ENCODE measurements at places on chromosomes 1 and 21. TPM values are rescaled to one million over a fixed set of nuclear protein-coding genes. Genes with fewer than 3 reads are reported as not detected.

The KLHDC9 gene
- 1.4 TPM for total RNA-seq

The TRIM58 gene
- not detected for total RNA-seq

The CELA3A gene
- 2.2 TPM for total RNA-seq

The KCNH1 gene
- total RNA-seq = 0.03 TPM

The GNAT2 gene
- 0.96 TPM for total RNA-seq

The USP33 gene
- total RNA-seq = 81.5 TPM

The HSF2BP gene
- total RNA-seq = 1.4 TPM

GRCh38 chr1:185681034-185681633 is 53.1 kb upstream of the HMCN1 start:
- DNase-seq = peak; percentile 59

DNA sequence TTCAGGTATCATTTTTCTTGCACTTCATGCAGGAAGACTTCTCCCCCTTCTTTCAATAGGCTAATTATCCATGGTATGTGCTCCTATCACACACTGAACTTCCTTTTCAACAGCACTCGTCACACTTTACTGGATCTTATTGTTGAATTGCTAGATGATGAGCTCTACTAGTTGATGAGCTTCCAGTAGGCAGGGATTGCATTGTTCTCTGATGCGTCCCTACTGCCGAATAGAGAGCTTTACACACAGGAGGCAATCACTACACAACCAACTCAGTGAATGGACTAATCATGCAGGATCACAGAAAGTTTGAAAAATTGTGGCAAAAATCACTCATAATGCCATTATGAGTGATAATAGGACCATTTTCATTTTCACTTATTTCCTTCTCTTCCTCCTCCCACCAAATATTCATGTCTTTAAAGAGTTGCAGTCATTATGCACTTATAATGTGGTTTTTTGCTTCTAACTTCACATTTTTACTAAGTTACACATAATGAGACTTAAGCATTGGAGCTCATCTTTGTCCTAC is 128.1 kb upstream of the ZNF648 start:
- DNase-seq = no peak

DNA sequence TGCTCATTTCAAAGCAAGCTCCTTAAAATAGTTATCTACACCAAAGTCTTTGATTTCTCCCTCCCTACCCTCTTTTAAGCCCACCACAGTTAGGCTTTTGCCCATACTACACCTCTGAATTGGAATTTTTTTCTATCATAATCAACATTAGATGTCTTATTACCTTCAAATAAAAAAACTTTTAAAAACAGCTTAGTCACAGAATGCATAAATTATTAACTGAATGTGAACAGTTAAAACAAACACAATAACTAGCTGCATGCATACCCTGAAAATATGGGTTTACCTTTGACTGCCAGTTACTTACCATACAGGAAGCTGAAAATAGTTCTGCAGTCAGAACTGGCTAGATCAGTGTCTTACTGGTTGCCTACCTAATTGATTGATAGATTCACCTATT is 210.9 kb downstream of the TGFB2 start:
- no peak for DNase-seq

DNA sequence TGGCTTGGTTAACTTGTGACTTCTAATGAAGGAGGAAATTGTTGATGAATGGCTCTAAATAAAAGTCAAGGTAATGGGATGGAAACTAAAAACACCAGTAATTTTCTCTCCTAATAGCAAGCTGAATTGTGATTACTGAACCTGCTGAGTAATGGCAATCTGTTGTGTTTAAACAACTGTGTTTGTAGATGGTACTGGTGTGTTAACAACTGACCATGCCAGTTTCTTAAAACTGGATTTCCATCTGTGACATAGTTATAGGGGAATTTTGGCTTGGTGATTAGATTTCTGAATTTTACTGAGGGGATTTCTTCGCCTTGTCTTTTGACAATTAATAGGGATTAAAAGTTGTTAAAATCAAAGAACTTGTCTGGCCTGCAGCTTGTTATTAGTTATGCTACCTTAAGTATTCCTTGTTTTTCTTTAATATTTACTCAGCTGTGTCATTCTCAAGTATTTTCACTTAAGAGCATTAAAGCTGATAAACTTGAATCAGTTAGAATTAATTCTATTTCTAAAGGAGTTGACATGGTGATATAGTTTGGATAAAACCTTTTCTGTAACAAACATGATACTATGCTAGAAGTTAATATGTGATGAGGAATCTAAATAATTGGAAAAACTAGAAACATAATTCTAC is 7.9 kb upstream of the ERO1B start:
- no peak for DNase-seq
